ENCODE measurements at places on chromosomes 11 and 22. TPM values are rescaled to one million over a fixed set of nuclear protein-coding genes. Genes with fewer than 3 reads are reported as not detected.

Gene MUC6
- total RNA-seq, result not detected

DNA sequence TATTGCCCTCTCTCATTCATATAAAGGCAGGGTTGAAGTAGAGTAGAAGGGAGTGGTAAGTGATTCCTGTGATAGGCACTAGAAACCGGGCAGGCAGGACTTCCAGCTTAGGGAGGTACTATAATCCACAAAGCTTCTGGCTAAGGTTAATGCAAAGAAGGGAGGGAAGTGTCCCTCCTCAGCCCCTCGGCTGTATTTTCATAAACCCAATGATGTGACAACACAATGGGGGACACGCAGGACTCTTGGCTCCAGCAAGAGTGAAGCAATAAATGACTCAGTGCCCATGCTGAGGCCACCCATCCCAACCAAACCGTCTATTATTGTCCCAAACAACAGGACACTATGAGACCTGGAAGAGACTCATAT, 90.7 kb downstream of the ETS1 start:
- peak; percentile 71 for DNase-seq

DNA sequence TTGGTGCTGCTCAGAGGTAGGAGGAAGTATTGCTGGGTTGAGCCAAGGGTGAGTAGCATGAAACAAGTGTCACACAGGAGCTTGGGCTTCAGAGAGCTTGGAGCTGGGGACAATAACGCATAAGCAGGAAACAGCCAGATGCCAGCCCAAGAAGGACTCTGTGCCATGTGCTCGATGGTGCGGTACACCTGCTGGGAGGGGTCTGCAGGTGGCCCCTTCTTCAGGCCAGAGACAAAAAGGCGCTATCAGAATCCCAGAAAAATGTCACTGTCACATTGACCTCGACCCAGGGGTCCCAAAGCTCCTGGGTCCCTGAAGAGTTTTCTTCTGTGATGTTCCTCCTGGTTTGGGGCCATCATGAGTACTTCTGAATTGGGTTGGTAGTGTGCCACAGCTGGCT, 244.4 kb downstream of the TBC1D22A start:
- no peak for DNase-seq

GRCh38 chr11:132451942-132452601, 1080.2 kb downstream of the OPCML start:
- DNase-seq, result no peak

- DNase-seq, result no peak
Measured at GRCh38 chr11:43928721-43929120, 13.7 kb upstream of the C11orf96 start.

DNA sequence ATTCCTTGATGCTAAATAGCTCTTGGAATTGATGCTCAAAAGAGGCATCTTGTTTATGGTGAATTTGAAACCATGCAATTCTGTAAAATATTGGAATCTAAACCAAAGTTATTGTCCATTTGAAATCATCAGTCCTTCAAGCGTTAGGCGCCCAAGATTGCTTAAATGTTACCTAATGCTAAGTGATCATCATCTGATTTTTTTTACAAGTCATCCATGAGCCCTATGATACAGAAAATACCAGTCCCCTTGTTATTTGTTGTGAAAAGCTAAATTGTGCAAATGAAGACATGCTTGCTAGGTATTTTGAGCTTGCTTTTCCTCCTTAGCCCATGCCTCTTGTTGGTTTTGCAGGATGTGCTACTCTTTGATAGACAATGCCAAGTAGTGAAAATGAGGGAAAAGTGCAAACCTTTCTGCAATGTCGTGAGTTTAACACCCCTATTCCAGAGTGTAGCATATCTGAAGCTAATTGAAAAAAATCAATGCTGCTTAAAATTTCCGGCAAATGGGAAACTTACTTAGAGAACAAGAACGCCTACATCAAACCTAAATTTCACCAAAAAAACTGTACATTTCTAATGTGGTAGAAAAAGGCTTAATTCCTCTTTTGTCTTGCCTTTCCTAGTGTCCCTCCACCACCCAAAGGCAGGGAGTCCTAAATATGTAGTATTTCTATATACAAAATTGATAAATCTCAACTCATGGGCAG, 1.9 kb downstream of the GRK3 start:
- DNase-seq, result no peak

All from lung microvascular endothelial cell (primary cell).